Uterus (tissue), 4 donors: ENCODE measurements at places on chromosomes 1 and 21. TPM values are rescaled to one million over a fixed set of nuclear protein-coding genes. Genes with fewer than 3 reads are reported as not detected.

Gene BTBD8
- total RNA-seq, result 3.8 TPM

Gene PCP4
- total RNA-seq, result 35.9 TPM

DNA sequence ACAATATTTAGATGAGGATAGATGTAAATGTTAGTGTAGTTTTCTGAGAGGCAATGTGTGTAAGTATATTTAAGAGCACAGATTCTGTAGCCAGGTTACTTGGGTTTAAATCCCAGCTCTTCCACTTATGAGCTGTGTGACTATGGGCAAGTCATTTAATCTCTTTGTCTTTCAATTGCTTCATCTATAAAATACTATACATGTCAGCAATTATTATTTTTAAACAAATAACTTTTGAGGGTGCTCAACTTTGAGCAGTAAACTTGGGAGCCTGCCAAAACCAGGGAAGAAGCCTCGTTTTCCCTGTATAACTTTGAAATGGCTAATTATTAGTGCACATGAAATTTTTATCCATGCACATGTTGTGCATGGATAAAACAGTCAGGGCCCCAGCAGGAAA, 222.8 kb downstream of the FOXD2 start:
- DNase-seq, result no peak

DNA sequence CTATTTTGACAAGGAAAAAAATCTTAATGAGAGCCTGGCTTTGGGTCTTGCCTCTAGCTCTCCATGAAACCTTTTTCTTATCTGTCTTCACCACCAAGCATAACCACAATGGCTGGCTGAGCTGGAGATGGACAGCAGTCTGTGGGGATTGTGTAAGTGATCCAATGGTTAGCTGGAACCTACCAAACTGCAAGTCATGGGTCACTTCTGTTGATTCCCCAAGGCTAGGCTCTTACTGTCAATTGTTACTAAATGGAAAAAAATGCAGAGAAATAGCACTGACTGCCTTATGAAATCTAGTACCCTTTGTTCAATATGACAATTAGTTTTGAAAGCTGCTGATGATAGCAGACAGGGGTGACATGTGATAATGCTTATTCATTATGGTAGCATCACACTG, 359.0 kb downstream of the ST6GALNAC3 start:
- DNase-seq, result no peak

GRCh38 chr1:97158691-97159096, 437.1 kb downstream of the PTBP2 start:
- DNase-seq, result no peak

DNA sequence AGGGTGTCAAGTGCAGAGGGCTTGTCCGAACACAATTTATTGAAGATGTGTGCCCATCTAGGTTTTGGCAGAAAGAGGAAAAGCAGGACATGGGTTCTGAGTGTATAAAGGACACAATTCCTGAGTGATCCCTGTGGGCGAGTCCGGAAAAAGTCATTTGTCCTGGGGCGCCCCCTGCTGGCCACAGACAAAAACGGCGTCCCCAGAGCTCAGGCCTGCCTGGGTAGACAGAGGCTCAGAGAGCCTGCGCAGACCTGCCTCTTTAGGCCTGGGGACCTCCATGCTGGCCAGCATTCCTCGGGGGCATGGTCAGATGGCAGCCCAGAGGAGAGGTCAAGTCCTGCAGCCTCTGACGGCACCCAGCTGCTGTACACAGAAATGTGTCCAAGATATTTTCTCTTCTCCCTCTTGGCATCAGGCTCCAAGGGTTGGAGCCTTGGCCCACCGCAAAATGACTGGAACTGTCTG, 65.5 kb upstream of the LRP8 start:
- peak; percentile 79 for DNase-seq

GRCh38 chr1:39065542-39065941, 39.4 kb downstream of the NDUFS5 start:
- no peak for DNase-seq
